DND-41 (cell line): ENCODE measurements at places on chromosomes 13 and 19.

- no peak overlapping the region for H3K27ac ChIP-seq
- H3K4me1 ChIP-seq, result no peaks in the 10 kb centered on the region
- no peaks in the 10 kb centered on the region for H3K27me3 ChIP-seq
- no peaks in the 10 kb centered on the region for H3K36me3 ChIP-seq
- DNase-seq, result no peak
These were observed 259.5 kb upstream of the SLC10A2 start for GRCh38 chr13:103325672-103326071.

- no peak overlapping the region for H3K4me3 ChIP-seq
- peaks cover 52% of the 10 kb centered on the region for H3K4me1 ChIP-seq
- H3K27me3 ChIP-seq, result no peaks in the 10 kb centered on the region
These were observed 65.8 kb downstream of the MRPL57 start for GRCh38 chr13:21242236-21242635.

DNA sequence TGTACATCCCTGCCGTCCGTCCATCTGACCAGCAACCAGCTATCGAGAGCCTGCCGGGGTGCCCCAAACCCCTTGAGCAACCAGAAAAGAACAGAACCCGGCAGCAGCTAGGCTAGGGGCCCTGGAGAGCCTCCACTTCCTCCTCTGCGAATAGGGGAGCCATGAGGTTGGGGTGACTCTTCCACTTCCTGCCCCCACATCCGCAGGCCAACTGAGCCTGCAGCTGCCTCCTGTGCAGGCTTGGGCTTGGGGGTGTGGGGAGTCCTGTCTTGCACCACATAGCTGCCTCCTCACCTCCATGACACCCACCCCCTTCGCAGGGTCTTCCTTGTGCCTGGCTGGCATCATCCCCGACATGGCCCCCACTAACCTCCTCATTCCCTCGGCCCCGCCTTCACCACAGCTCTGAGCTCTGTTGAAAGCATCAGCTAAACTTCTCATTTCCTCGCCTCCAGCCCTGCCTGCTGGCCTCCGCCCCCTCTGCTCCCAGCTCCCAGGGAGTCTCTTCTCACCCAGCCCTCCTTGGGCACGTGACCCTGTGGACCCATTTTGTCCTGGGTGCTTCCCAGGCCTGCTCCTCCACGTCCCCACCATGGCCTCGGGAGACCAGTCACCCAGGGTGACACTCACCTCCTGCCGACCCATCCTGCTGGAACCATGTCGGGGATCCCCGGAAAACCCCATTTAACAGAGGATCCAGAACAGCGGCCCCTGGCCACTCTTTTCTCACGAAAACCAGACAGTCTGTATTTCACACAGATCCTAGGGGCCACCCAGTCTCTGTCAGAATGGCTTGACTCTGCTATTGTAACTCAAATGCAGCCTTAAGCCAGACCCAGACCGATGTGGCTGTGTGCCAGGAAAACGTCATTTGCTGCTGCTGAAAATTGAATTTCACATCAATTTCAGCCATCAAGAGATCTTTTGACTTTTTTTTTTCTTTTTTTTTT lies 50.4 kb downstream of the MYO9B start:
- no peaks in the 10 kb centered on the region for H3K27me3 ChIP-seq
- peak; percentile 71 for DNase-seq
- peaks cover 19% of the 10 kb centered on the region for H3K4me1 ChIP-seq
- no peak overlapping the region for H3K4me3 ChIP-seq
- H3K36me3 ChIP-seq, result peaks cover 36% of the 10 kb centered on the region
- peak overlapping the region; percentile 83 for H3K27ac ChIP-seq

GRCh38 chr13:52366291-52366690 lies 39.7 kb downstream of the THSD1 start:
- peaks cover 3% of the 10 kb centered on the region for H3K27me3 ChIP-seq
- no peak for DNase-seq
- H3K36me3 ChIP-seq, result no peaks in the 10 kb centered on the region

DNA sequence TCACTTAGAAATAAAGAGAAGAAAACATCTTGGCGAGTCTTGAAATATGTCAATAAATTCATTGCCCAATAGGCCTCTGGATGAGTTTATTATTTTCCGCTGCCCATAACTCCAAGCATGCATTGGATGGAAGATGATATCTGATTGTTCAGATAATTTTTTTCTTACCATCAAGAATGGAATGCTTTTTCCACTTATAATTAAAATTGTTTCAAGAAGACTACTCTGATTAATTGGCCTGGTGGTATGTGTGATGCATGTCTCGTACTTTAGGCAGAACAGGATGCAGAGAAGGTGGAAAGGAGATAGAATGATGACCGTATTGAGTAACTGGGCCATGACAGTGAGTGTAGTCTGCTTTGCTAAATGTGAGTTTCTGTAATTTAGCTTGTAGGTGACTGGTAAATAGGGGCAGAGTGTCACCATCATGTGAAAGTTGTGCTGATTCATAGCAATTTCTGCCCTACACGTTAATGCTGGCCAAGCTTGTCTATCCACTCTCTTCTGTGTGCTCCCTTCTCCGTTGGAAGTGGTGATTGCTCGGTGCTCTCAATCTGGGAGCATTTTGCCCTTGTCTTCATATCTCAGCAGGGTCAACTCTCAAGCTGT lies 13.5 kb upstream of the SPATA13 start:
- no peaks in the 10 kb centered on the region for H3K4me1 ChIP-seq
- DNase-seq, result no peak
- H3K36me3 ChIP-seq, result no peaks in the 10 kb centered on the region

- no peaks in the 10 kb centered on the region for H3K4me1 ChIP-seq
- no peak for DNase-seq
- no peak overlapping the region for H3K4me3 ChIP-seq
- H3K36me3 ChIP-seq, result no peaks in the 10 kb centered on the region
These were observed 8.8 kb upstream of the ZNF578 start for GRCh38 chr19:52444506-52444905.

GRCh38 chr19:12494260-12494860 lies 9.7 kb upstream of the ZNF709 start:
- H3K36me3 ChIP-seq, result no peaks in the 10 kb centered on the region
- H3K4me1 ChIP-seq, result peaks cover 13% of the 10 kb centered on the region
- H3K27ac ChIP-seq, result no peak overlapping the region

- H3K36me3 ChIP-seq, result peaks cover 16% of the 10 kb centered on the region
- DNase-seq, result no peak
- no peaks in the 10 kb centered on the region for H3K4me1 ChIP-seq
- no peak overlapping the region for H3K27ac ChIP-seq
- no peak overlapping the region for H3K4me3 ChIP-seq
- H3K27me3 ChIP-seq, result no peaks in the 10 kb centered on the region
These were observed 17.2 kb downstream of the FXYD5 start for GRCh38 chr19:35171730-35172129.

DNA sequence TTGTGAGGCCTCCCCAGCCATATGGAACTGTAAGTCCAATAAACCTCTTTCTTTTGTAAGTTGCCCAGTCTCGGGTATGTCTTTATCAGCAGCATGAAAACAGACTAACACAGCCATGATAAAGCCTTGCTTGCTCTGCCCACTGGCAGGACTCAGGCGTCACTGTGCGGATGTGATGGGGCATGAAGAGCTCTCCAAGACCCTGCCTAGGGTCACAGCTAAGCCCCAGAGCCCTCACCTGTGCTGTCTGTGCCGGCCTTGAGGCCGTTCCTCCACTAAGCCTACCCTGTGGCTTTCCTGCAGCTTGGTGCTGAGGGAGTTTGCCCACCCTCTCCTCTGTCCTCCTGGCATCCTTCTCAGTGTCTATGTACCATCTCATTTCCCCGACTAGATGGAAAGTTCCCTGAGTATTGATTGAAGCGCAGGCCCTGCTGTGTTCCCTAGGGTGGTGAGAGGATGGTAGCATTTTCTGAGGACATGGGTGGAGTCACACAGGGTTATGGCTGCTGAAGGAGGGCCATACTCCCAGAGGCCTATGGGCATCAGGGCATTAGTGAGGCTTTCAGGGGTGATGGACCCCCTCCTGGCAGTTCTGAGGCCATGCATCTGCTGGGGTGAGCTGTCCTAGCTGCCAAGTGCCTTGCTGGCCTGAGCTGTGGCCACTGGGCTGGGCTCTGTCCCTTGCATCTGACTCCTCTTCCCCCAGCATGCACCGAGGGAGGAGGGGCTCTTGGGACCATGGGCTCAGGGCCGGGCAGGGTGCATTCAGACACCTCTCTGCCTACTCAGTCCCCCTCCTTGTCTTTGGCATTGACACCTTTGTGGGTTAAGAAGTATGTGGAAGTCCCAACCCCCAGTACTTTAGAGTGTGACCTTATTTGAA lies 75.3 kb downstream of the TEX29 start:
- no peak overlapping the region for H3K4me3 ChIP-seq
- H3K27me3 ChIP-seq, result no peaks in the 10 kb centered on the region
- no peaks in the 10 kb centered on the region for H3K4me1 ChIP-seq
- H3K27ac ChIP-seq, result no peak overlapping the region
- no peaks in the 10 kb centered on the region for H3K36me3 ChIP-seq

DNA sequence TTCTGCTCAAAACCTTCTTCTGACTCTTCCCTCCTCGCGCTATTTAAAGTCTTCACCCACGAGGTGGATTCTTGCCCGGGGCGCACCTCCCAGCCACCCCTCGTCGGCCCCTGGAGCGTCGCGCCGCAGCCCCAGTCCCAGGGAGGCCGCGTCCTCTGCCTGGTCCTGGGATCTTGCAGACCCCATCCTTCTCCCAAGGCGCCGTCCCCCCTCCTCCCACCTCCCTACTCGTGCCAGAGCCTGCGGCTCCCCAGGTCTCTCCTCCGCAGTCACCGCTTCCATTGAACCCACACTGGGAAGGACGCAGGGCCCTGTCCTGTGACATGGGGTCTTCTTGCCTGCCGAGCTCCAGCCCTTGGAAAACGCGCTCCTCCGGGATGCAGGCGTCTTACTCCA lies 486 bp downstream of the ZNF808 start:
- peak overlapping the region; percentile 82 for H3K27ac ChIP-seq
- H3K36me3 ChIP-seq, result no peaks in the 10 kb centered on the region
- DNase-seq, result peak; percentile 20
- peak overlapping the region; percentile 74 for H3K4me3 ChIP-seq
- no peaks in the 10 kb centered on the region for H3K27me3 ChIP-seq

DNA sequence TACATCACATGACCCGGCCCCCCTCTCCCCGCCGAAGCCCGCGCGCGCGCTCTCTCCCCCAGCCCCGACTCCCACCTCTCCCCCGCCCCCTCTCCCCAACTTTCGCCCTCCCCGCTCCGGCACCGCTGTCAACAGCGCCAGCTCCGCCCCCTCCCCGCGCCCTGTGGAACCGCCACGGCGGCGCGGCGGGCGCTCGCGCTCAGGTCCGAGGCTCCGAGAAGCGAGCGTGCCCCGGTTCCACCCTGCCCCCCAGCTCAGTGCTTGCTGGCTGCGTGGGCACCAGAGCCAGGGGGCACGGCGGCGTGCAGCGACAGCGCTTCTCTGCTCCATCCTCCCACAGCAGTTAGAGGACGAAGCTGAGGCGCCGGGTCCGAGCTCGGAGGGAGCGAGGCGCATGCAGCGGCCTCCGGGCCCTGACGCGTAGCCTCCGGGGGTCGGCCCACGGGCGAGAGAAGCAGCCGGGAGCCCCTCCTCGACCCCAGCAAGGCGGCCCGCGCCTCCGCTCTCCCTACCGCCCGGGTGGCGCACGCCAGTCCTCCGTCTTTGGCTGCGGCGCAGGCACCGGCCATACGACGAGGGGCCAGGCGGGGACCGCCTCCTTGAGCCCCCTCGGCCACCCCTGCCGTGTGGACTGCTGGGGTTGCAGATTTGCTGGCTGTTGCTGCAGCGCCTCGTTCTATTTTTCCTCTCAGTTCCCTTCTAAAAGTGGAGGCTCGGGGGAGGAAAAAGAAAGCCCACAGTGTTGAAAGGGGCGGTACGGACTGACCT lies 109.5 kb downstream of the KCNRG start:
- peak overlapping the region; percentile 88 for H3K27ac ChIP-seq
- H3K4me3 ChIP-seq, result peak overlapping the region; percentile 89
- H3K4me1 ChIP-seq, result peaks cover 45% of the 10 kb centered on the region
- peaks cover 18% of the 10 kb centered on the region for H3K36me3 ChIP-seq

DNA sequence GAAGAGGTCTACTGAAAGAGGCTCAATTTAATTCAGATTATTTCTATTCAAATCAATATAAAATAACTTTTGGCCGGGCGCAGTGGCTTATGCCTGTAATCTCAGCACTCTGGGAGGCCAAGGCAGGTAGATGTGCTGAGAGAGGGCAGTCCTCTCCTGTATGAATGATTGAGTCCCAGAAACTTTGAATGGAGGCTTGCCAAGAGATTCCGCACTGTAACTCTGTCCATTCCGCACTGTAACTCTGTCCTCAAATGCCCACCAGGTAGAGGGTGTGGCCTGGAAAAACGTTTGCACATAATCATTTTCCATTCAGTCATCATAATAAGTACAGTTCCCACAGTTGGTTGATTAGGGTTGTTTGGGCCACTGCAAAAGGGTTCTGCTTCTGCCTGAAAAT lies 274.7 kb upstream of the SOX21 start:
- no peaks in the 10 kb centered on the region for H3K4me1 ChIP-seq
- H3K4me3 ChIP-seq, result no peak overlapping the region
- H3K36me3 ChIP-seq, result no peaks in the 10 kb centered on the region
- H3K27me3 ChIP-seq, result no peaks in the 10 kb centered on the region

GRCh38 chr13:109389892-109390345 lies 396.5 kb downstream of the IRS2 start:
- H3K4me3 ChIP-seq, result no peak overlapping the region
- no peak overlapping the region for H3K27ac ChIP-seq
- H3K4me1 ChIP-seq, result no peaks in the 10 kb centered on the region
- H3K27me3 ChIP-seq, result no peaks in the 10 kb centered on the region

GRCh38 chr13:43077906-43078305 lies 54.5 kb downstream of the DNAJC15 start:
- no peak overlapping the region for H3K27ac ChIP-seq
- DNase-seq, result no peak
- no peaks in the 10 kb centered on the region for H3K36me3 ChIP-seq
- H3K27me3 ChIP-seq, result no peaks in the 10 kb centered on the region

- no peaks in the 10 kb centered on the region for H3K27me3 ChIP-seq
- H3K4me3 ChIP-seq, result no peak overlapping the region
- no peak overlapping the region for H3K27ac ChIP-seq
- H3K36me3 ChIP-seq, result peaks cover 36% of the 10 kb centered on the region
- no peak for DNase-seq
- H3K4me1 ChIP-seq, result peaks cover 14% of the 10 kb centered on the region
These were observed 9.6 kb downstream of the DNASE2 start for GRCh38 chr19:12871681-12872080.

DNA sequence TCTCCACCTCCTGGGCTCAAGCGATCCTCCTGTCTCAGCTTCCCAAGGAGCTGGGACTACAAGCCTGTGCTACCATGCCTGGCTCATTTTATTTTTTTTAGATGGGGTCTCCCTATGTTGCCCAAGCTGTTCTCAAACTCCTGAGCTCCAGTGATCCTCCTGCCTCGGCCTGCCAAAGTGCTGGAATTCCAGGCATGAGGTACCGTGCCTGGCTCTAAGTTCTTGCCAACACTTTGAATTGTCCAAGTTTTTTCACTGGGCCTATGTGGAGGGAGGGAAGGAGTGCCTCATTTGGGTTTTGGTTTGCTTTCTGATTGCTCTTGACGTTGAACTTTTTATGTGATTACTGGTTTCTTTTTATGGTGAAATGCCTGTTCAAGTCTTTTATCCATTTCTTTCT lies 4.4 kb upstream of the UNC13A start:
- H3K4me1 ChIP-seq, result no peaks in the 10 kb centered on the region
- peaks cover 6% of the 10 kb centered on the region for H3K27me3 ChIP-seq
- H3K36me3 ChIP-seq, result no peaks in the 10 kb centered on the region
- H3K27ac ChIP-seq, result no peak overlapping the region
- DNase-seq, result no peak
